Stimulated activated CD4-positive, alpha-beta T cell treated with anti-CD3 and anti-CD28 coated beads, Interleukin-1b, Interleukin-23, amount 100 ng/mL, for 1 hour (primary cell): ENCODE measurements at places on chromosomes 4 and X.

DNA sequence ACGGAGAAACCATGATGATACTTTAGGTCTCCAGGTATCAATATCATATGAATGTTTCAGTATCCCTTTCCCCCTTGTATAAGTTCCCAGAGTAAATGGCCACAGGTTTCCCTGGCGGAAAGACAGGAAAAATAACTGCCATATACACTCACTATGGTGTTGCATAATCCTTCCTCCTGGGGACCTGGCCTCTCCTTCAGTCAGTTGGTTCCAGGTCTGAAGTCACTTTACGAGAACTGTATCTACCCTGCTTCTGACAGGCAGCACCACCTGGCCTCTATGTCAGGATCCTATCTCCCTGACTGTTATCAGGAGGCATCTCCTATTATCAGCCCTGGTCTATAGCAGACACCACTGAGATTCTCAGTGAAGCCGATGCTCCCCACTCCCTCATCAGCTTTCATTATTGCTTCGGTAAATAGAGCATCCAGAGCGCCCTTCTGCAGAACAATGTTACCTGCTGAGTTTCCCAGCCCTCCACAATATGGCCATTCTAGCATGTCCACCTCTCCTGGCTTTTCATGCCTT is 22.6 kb downstream of the HAUS3 start:
- DNase-seq, result no peak

- DNase-seq, result peak; percentile 21
Measured at GRCh38 chr4:39698424-39699009, 581 bp downstream of the UBE2K start.

- DNase-seq, result no peak
Measured at GRCh38 chr4:721261-722168, 15.9 kb downstream of the PCGF3 start.

GRCh38 chr4:82784681-82785610 is 13.7 kb downstream of the SCD5 start:
- DNase-seq, result no peak

DNA sequence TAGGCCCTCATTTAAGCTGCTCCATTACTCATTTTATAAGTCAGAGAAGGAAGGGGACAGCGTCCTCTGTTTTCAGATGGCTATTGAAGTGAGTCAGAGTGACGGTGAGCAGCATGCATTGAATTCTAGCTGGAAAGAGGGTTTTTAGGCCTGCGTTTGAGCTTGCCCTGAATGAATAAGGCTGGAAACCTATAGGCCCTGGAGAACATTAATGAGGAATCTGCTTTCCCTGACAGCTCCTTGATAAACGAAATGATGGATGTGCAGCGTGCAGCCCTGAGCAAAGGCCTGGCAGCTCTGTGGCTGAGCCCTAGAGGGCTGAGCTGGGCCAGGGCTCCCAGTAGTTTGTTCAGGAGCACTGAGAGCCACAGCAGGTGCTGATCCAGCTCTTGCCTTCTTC is 33.4 kb downstream of the TBL1X start:
- DNase-seq, result no peak

DNA sequence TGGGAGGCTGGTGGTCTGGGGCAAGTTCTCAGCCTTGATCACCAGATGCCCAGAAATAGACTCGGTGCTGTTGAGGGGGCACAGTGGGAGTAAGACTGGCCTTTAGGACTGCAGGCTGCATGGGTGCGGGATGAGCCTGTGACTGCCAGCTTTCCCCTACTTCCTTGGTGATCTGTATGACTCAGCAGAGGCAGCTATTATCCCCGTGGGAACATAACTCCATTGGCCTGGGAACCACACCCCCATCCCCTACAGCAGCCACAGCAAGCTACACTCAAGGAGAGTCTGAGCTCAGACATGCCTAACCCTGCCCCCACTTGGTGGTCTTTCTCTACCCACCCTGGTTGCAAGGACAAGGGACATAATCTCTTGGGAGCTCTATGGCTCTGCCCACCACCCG is 20.6 kb downstream of the CLIC2 start:
- DNase-seq, result no peak

DNA sequence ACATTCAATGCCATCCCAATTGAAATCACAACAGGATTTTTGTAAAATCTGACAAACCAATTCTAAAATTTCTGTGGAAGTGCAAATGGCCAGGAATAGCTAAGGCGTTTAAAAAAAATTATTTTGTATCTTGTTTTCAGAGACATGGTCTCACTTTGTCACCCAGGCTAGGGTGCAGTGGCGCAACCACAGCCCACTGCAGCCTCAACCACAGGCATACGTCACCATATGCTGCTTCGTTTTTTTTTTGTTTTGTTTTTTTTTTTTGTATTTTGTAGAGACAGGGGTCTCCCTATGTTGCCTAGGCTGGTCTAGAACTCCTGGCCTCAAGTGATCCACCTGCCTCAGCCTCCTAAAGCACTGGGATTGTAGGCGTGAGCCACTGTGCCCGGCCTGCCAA is 24.5 kb downstream of the ZNF41 start:
- no peak for DNase-seq

DNA sequence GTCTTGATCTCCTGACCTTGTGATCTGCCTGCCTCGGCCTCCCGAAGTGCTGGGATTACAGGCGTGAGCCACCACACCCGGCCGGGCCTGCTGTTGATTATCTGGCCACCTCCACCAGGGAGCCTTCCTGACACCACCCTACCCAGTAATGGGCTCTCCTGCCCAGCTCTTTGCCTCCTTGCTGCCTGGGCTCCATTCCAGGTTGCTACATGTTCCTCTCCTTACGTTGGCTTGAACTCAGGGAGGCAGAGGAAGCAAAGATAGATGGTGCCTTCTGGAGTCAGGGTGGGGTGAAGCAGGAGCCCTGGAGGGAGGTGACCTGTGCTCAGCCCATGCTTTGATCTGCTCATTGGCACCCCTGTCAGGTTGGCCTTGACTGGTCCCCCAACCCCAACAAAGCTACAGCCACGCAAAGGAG is 26.3 kb downstream of the FLNA start:
- no peak for DNase-seq

DNA sequence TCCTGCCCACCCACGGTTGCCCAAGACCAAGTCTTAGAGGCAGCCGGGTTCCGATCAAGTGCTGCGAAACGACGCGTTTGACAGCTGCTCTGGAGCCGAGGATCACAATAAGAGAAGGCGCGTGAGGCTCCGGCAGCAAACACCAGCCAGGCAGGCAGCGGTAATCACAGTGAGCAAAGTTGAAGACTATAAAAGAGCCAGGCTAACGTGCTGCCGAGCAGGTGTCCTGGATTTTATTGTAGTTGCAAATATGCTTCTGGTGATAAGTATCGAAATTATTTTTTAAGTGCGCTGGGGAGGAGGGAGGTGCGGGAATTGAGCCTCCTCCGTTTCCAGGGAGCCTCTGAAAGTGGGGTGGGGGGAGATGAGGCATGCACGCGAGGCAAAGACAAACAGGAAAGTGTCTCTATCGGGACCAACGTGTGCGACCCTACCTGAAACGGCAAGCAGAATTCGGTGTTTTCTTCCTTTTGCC is 590 bp downstream of the GABRA2 start:
- DNase-seq, result no peak

GRCh38 chrX:156000361-156000926 is 2.9 kb downstream of the IL9R start:
- DNase-seq, result no peak

GRCh38 chr4:85756938-85757337 is 282.0 kb downstream of the ARHGAP24 start:
- DNase-seq, result no peak

DNA sequence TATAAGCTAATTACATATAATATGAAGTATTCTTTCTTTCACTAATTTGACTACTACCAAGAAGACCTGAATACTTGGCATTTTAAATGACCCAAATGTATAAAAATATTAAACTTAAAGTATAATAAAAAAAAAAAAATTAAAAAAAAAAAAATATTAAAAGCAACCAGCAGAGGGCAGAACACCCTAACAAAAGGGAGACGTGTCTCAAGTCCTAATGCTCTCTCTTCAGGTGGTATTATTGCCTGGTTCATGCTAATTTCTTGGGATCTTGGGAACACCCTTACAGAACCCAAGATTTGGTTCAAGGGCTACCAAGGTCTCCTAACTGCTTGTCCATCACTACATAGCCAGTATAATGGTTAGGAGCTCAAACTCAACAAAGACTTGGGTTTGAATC is 754.8 kb downstream of the RAB28 start:
- DNase-seq, result no peak

GRCh38 chr4:70600977-70601376 is 8.9 kb downstream of the AMBN start:
- DNase-seq, result no peak

DNA sequence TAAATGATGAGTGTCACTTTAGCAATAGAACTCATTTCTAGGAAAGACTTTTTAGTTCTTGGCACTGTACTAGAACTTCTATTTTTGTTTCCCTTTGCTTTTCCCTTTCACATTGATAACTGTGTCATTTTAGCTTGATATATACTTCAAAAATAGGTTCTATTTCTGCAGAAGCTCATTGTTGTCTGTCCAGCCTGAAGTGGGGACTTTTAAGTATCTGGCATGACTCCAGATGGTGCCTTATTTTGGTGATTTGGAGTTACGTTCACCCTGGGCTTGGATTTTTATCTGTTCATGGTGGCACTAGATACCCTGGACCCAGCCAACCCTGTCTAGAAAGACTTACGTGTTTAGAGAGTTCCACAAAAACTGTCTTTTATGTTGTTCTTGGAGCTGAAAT is 3.4 kb downstream of the ABHD18 start:
- no peak for DNase-seq
